ENCODE measurements at places on chromosomes 16 and 17.

DNA sequence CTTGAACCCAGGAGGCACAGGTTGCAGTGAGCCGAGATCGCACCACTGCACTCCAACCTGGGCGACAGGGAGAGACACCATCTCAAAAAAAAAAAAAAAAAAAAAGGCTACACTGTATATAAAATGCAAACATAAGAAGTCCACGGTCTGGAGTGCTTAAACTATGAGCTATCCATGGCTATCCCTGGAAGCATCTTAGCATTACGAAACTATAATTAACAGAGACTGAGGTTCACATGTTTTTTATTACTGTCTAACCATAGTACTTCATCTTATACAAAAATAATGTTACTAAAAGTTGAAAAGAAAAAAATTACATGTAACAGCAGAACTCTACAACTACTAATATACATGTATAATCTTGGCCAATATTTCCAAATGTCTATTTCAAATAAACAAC lies 32.8 kb downstream of the HELZ start:
- no peak for DNase-seq

GRCh38 chr16:86261379-86261778 lies 248.9 kb upstream of the FOXF1 start:
- no peak for DNase-seq

DNA sequence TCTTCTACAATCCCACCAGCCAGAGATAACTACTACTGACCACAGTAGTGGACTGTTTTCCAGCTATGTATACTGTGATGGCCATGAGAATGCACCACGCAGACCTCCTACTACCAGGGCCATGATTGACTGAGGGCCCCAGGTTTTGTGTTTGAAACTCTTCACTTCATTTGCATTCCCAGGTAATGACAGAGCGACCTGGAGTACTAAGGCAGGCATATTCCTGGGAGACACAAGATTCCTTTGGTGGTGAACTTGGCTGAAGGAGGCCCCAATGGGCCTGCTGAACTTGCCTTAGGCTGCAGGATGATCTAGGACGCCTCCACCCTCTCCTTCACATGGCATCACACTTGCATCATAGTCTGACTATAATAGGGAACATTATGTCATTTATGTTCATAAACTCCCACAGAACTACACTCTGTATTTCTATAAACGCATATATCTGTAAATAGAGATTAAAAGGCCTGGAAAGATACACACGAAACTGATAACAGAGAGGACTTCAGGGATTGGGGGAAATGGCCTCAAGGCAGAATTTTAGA lies 30.4 kb downstream of the CLEC19A start:
- no peak for DNase-seq

DNA sequence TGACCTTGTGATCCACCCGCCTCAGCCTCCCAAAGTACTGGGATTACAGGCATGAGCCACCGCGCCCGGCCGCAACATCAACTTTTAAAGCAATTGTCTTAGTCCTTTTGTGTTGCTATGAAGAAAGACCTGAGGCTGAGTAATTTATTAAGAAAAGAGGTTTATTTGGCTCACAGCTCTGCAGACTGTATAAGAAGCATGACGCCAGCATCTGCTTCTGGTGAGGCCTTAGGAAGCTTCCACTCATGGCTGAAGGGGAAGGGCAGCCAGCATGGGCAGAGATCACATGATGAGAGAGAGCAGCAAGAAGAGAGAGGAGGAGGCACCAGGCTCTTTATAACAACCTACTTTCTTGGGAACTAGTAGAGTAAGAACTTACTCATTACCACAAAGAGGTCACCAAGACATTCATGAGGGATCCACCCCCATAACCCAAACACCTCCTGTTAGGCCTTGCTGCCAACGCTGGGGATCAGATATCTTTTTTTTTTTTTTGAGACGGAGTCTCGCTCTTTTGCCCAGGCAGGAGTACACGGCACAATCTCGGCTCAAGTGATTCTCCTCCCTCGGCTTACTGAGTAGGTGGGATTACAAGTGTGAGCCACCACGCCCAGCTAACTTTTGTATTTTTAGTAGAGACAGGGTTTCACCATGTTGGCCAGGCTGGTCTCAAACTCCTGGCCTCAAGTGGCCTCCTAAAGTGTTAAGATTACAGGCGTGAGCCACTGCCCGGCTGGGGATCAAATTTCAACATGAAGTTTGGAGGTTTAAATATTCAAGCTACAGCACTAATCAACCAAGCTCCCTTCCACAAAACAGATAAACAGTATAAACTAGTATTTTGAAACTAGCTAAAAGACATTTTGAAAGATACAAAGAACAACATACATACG lies 21.4 kb upstream of the GPT2 start:
- DNase-seq: no peak

GRCh38 chr16:49280841-49281371 lies 732 bp downstream of the CBLN1 start:
- no peak for DNase-seq

- no peak for DNase-seq
These were observed 514.4 kb downstream of the XYLT1 start for GRCh38 chr16:16956376-16956775.

DNA sequence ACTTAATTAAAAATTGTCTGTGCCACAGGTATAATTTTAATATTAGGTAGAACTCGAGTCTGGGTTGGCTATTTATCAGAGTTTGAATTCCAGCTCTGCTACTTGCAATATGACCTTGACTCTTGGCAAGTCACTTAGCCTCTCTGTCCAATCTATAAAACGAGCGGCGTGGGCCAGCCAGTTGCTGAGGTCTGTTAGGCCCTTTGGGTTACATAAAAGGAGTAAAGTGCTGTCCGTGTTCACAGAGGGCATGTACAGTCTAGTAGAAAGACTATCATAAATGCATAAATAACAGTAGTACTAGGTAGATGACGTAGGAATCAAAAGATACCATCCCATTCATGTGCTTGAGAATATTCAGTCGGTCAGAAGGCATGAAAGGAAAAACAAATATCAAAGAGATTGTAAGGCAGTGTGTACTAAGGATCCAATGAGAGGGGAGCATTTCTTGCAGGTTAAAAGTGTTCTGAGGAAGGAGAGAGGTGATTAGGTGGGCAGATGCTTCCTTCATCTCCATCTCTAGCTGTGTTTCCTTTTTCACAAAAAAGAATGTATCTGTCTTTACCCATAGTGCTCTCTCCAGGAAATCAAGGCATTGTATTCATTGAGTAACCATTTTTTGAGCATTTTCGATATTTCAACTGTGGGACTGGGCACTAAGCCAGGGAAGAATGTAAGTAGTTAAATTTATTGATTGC lies 2.4 kb downstream of the TNRC6A start:
- no peak for DNase-seq

Measured in left colon (tissue), 2 donors.